Osteocyte (in vitro differentiated cells): ENCODE measurements at places on chromosomes 4 and X. TPM values are rescaled to one million over a fixed set of nuclear protein-coding genes. Genes with fewer than 3 reads are reported as not detected.

- no peaks in the 10 kb centered on the region for H3K4me1 ChIP-seq
- no peaks in the 10 kb centered on the region for H3K27me3 ChIP-seq
- no peaks in the 10 kb centered on the region for H3K36me3 ChIP-seq
- no peak overlapping the region for H3K27ac ChIP-seq
- H3K4me3 ChIP-seq, result no peak overlapping the region
Observed at GRCh38 chrX:138996268-138996667, 284.8 kb upstream of the FGF13 start.

The ADGRG4 gene
- 0.13 and 0.16 TPM in 2 replicates for total RNA-seq

The ITM2A gene
- total RNA-seq, result not detected in 2 replicates

The CPE gene
- total RNA-seq, result 190 and 195 TPM in 2 replicates

GRCh38 chr4:84481860-84482245, 17.2 kb downstream of the NKX6-1 start:
- no peaks in the 10 kb centered on the region for H3K4me1 ChIP-seq
- no peak overlapping the region for H3K27ac ChIP-seq
- H3K4me3 ChIP-seq, result no peak overlapping the region
- no peak for DNase-seq
- H3K27me3 ChIP-seq, result peaks cover 61% of the 10 kb centered on the region

DNA sequence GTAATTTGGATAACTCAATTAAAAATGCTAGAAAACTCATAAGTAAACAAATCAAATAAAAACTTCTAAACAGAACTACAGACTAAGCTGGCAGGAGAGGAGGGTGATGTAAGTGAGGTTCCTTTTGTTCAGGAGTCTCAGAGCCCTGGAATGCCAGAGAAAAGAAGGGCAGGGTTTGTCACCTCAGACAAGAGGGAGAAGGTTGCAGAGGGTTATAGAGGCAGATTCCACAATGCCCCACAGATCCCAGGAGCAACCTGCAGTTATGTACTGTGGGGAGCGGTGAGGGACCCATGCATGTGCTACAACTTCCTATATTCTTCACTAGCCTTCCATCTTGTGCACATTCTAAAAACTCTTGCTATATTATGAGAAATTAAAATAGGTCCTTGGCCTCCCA, 129.7 kb downstream of the CFAP299 start:
- H3K4me3 ChIP-seq, result no peak overlapping the region
- no peak overlapping the region for H3K27ac ChIP-seq
- H3K4me1 ChIP-seq, result no peaks in the 10 kb centered on the region
- no peaks in the 10 kb centered on the region for H3K36me3 ChIP-seq

DNA sequence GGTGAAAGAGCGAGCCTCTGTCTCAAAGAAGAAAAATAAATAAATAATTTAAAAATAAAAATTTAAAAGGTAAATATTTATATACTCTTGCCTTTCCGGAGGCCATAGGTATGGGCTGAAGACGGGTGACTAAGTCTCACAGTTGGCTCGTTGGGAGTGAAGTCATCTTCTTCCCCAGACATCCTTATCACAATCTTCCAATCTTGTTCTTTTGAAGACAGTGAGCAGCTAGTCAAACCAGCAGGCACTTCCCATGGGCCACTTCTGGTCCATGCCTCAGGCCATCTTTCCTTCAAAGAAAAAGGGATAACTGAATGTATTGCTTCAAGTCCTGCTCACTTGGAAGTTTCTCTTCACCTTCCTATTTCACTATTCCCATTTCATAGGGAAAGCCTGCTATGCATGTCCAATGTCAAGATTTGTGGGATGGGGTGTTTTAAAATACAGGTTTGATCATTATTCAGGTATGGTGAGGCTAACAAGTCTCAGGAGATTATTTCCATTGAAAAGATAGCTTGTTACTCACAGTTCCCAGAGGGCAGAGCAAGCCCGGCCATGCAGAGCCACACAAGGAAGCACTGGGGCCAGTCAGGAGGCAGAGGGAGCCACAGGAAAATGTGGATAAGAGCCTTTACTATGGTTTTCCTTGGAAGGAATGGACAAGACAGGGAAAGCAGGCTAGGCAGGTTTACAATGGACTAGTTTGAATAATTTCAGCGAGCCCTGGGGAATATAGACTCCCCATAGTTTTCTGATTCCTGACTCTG, 33.3 kb upstream of the VCX2 start:
- no peak overlapping the region for H3K27ac ChIP-seq
- no peak overlapping the region for H3K4me3 ChIP-seq
- no peaks in the 10 kb centered on the region for H3K4me1 ChIP-seq

The ERVMER34-1 gene
- 0.24 and 0.26 TPM in 2 replicates for total RNA-seq

The CD99 gene
- total RNA-seq, result 621 and 679 TPM in 2 replicates

The PCDH7 gene
- total RNA-seq, result 139 and 147 TPM in 2 replicates

GRCh38 chr4:26175006-26175786, 145.6 kb upstream of the RBPJ start:
- peaks cover 17% of the 10 kb centered on the region for H3K4me1 ChIP-seq
- DNase-seq, result no peak
- no peaks in the 10 kb centered on the region for H3K36me3 ChIP-seq
- H3K27me3 ChIP-seq, result no peaks in the 10 kb centered on the region

- no peaks in the 10 kb centered on the region for H3K27me3 ChIP-seq
- no peaks in the 10 kb centered on the region for H3K36me3 ChIP-seq
- no peak overlapping the region for H3K27ac ChIP-seq
- H3K4me3 ChIP-seq, result no peak overlapping the region
- no peaks in the 10 kb centered on the region for H3K4me1 ChIP-seq
Observed at GRCh38 chrX:55624403-55624802, 1.2 kb downstream of the FOXR2 start.

The LDB2 gene
- total RNA-seq, result 5.2 and 8.7 TPM in 2 replicates

DNA sequence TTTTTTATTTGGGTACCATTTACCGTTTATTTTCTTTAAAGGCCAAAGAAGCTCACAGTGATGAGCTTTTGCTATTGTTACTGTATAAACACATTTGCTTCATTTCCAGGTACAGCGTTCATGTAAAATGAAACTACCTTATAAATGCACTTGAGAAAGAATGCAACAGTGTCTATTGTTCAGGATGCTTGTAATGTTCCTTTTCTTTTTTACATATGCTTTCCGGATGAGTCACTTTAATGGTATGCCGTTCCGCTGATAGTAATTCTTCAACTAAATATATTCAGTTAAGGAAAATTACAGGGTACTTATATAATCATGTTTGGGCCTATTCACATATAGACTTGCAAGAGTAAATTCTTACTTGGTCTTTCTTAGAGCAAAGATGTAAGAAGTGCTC, 354.9 kb downstream of the RPA4 start:
- H3K4me3 ChIP-seq, result no peak overlapping the region
- H3K4me1 ChIP-seq, result peaks cover 13% of the 10 kb centered on the region
- DNase-seq, result no peak
- H3K36me3 ChIP-seq, result no peaks in the 10 kb centered on the region
- H3K27ac ChIP-seq, result no peak overlapping the region
- no peaks in the 10 kb centered on the region for H3K27me3 ChIP-seq

DNA sequence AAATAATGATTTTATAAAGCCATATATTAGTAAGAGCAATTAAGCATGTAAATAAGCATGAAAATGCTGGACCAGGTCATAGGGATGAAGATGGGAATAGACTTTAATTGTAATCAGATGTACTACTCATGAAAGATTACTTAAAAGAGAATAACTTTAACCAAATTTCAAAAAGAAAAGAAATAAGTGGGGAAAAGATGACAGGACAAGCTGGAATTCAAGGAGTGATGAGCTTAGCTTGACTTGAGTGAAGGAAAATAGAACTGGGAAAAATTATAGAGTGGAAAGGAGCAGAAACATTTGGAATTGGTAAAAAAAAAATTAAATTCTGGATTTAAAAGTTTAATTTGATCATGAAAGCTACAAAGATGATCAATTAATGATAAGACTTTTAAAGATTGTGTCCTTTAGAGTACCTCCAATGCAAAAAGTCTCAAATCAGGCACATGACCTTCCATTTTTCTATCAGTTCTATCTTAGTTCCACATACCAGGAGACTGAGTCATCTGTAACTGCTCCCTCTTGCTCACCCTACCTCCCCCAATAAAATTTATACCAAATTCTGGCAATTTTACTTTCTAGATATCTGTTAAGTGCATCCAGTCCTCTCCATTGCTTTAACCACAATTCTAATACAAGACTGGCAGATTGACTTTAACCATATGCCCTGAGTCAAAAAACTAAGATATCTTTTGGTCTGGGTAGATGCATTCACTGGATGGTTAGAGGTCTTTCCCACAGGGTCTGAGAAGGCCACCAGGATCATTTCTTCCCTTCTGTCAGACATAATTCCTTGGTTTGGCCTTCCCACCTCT, 56.4 kb upstream of the SLIT2 start:
- no peak for DNase-seq
- no peak overlapping the region for H3K4me3 ChIP-seq
- H3K4me1 ChIP-seq, result peaks cover 27% of the 10 kb centered on the region
- no peak overlapping the region for H3K27ac ChIP-seq

DNA sequence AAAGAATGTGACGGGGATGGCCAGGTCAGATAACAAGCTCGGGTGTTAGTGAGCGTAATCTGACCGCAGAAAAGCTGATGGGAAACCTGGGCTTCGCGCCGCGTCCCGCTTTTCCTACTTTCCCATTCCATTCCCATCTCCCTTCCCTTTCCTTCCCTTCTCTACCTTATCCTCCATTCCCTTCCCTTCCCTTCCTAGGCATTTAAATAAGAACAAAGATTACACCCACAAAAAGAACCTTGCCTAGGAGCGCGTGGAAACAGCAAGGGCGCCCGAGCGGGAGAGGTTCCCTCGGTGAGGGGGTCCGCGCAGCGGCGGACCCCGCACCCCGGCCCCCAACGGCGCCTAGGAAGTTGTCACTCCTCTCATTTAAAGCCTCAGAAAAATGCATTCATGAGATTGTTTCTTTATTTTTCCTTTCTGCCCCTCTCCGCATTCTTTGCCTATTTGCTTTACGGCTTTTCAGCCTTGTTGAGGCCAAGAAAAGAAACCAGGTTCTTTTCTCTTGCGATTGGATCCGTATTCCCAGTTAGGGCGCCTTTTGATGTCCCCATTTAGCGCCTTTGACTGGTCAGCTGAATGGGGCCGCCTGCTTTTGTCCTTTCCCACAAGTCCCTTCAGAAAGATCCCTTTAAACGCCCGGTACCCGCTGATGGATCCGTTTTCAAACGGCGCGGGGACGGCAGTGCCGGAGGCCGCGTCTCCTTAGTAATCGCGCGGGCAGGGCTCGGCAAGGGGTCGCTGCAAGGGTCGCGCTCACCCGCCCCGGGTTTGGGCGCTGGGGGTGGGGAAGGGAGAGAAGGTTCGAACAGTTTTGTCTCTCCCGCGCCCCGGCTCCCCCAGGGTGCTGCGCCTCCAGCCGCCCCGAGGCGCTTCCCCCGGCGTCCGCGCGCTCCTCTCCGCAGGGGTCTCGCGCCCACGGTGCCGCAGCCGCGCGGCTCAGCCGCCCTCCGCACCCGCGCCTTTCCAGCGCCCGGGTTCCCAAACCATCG, 54.1 kb upstream of the TMEM33 start:
- no peaks in the 10 kb centered on the region for H3K36me3 ChIP-seq
- peaks cover 84% of the 10 kb centered on the region for H3K27me3 ChIP-seq
- H3K4me3 ChIP-seq, result peak overlapping the region; percentile 72
- H3K27ac ChIP-seq, result no peak overlapping the region

The TASL gene
- not detected in 2 replicates for total RNA-seq

The STAG2 gene
- 72.7 and 73.4 TPM in 2 replicates for total RNA-seq

- H3K4me3 ChIP-seq, result no peak overlapping the region
- H3K27me3 ChIP-seq, result no peaks in the 10 kb centered on the region
- no peaks in the 10 kb centered on the region for H3K36me3 ChIP-seq
- H3K27ac ChIP-seq, result peak overlapping the region; percentile 89
Observed at GRCh38 chr4:153514001-153514526, 47.9 kb downstream of the TMEM131L start.

DNA sequence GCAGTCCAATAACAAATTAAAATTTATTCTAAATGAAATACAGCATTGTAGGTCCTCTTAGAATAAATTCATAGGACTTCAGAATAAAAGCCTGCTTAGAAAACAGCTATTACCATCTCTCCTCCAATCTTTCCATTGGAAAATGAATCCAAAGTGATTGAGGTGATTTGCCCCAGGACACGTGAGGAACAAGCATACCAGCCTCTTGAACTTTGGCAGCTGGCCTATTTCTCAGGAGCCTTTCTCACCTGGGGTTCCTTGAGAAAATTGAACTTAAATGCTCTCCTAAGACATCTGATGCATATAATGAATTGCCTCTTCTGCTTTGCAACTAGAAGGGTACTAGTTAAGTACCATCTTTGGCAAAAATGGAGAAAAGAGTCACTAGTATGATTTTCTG, 13.5 kb downstream of the ARHGAP24 start:
- no peak for DNase-seq
- no peaks in the 10 kb centered on the region for H3K4me1 ChIP-seq
- H3K4me3 ChIP-seq, result no peak overlapping the region

- no peaks in the 10 kb centered on the region for H3K27me3 ChIP-seq
- no peak for DNase-seq
- H3K36me3 ChIP-seq, result peaks cover 13% of the 10 kb centered on the region
- no peak overlapping the region for H3K4me3 ChIP-seq
Observed at GRCh38 chr4:151687021-151687640, 73.7 kb downstream of the GATB start.
